ENCODE measurements at places on chromosomes 5 and 9.

DNA sequence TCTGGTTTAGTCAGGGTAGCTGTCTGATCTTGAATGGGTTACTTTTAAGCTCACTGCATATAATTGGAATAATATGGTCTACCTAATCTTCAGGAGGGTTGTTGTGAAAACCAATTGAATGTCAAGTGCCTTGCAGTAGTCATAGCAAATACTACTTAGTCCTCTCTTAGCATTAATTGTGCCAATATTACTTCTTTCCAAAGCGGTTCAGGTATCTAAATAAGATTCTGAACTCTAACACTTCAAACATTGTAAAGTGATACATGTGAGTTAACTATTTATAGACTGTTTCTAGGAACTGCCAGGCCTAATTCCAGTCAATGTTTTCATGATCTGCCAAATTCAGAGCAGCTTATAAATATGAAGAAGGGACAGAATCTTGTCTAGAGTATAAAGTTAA, 140.2 kb downstream of the SH3GL2 start:
- no peak for DNase-seq

GRCh38 chr5:95780597-95780996, 41.9 kb downstream of the GLRX start:
- DNase-seq, result no peak

GRCh38 chr5:39942606-39943005, 517.8 kb upstream of the DAB2 start:
- DNase-seq, result no peak

DNA sequence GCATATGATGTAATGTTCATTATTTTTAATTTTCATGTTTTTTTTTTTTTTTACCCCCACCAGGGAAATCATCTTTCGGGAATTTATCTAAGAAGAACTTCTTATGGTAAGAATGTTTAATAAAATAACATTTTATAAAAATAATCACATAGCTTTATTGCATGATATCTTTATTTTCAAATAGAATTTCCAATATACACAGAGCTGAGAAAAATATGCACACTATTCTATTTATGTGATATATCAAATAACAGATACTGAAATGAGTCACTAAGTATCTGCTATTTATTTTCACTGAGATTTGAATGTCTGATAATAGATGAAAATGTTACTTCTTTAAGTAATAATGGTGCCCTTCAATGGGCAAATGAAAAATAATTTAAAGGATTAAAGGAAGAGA, 1217.3 kb downstream of the MAT2B start:
- no peak for DNase-seq

DNA sequence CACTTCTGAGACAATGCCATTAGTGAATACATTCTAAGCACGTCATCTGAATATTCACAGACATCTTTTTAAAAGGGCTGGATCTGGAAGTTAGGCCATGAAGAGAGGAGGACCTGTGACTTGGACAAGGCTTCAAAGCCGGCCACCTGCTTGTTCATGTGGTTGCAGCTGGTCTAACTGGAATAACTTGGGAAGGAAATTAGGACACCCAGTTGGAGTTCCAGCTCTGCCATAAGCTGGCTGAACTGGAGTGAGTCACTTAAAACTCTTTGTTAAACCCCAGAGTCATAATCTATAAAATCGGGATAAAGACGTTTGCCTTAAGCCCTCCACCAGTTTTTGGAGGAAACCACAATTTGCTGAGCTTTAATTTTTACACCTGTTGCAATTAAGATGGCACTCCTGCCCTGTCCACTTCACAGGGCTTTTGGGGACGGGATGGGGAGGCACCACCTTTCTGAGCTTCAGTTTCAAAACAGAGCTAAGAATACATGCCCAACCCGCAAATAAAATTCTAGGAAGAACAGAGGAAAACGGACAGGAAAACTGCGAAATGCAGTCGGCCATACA, 536 bp upstream of the STX17 start:
- DNase-seq, result no peak

DNA sequence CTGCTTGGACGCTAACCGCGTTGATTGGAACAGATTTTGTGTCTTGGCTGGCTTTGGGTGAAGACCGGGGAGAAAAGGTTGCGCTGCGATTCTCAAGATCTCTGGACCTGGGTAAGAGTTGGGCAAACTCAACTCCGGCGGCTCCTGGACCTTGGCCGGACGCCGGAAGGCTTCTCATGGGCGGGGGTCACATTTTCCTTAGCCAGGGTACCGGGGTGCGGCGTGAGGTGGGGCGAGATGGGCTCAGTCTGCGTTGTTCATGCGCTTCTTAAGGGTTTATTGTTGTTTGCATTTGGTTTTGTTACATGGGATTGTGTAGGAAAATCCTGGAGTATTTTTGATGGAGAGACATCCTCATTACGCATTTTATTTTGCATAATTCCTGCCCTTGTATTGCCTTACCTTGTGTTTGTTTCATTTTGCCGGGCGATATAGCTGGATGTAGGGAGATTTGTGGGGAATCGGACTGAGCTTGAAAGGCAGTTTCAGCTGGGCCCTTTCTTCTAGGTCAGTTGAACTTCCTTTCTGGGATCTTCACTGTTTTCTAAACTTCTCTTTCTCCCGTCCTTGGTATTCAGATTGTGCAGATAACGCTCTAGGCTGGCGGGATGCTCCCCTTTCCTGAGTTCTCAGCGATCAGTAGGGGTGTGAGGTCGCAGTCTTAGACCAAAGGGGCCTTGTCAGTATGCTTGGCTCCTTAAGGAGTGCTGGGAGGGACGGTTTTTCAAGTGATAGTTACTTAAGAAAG, 524 bp downstream of the MEGF10 start:
- no peak for DNase-seq

DNA sequence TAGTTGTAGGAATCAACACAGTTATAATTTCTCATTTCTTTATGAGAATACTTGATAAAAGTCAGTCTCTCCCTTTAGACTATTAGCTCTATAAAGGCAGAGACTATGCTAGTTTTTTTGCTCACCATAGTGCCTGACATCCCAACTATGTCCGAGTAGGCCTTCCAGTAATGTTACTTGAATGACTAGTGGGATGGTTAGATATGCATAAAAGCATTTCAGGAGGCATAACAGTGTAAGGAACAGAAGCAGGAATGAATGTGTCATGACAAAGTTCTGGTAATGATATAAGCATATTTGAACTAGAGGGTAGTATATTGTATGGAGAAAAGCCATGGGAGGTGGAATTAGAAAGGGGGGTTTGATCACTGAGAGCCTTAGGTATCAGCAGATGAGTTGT, 77.4 kb upstream of the C5orf46 start:
- no peak for DNase-seq

DNA sequence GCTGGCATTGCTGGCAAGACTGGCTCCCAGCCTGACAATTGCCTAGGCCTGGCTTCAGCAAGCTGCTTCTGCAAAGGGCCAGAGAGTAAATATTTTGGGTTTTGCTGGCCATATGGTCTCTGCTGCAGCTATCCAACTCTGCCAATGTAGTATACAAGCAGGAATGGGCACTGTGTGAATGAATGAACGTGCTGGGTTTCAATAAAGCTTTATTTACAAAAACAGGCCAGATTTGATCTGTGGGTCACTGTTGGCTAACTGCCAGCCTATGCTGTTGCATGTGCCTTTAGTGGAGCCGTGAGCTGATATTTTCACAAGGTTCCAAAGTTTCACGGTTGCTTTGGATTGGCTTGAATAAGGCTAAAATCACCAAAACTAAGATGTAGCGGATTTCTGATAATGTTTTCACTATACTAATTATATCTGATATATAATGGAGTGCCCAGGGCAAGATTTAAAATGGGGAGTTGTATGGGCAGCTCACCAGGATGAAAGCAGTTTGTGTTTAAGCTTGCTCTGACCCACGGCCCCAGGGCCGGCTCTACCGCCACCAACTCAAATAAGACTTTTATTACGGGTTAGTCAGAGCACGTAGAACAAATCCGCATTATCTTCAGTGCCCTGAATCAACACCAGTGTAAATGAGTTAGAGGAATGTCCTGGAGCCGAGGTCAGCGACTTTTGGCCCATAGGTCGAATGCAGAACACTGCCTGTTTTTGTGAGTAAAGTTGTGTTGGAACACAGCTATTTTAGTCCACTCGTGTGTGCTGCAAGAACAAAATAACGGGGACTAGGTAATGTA, 98.6 kb upstream of the DAP start:
- no peak for DNase-seq

GRCh38 chr5:21152611-21153010, 1164.6 kb upstream of the CDH18 start:
- DNase-seq, result no peak

DNA sequence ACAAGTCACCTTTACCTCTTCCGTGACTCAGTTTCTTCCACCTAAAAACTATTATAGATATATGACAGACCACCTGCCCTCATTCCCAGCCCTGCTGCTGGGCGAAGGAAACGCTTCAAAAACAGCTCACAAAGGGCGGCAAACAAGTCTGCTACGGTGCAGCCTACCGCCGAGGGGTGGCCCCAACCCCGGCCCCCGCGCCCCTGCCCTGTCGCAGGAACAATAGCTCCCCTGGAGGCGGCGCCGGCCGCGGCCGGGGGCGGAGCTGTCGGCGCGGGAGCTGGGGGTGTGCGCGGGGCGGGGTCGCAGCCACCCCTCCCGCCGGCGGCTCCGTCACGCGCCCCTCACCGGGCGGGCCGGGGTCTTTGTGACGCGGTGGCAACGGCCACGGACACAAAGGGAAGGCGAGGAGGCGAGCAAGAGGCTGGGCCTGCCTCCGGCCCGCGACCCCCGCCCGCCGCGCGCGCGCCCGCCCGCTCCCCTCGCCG, at the start of gene TMEFF1:
TSS of gene TMEFF1 (plus strand) at position 362 of the 488 bp plus-strand sequence. CDS start 396 bp downstream, outside the sequence.
- peak; percentile 43 for DNase-seq

DNA sequence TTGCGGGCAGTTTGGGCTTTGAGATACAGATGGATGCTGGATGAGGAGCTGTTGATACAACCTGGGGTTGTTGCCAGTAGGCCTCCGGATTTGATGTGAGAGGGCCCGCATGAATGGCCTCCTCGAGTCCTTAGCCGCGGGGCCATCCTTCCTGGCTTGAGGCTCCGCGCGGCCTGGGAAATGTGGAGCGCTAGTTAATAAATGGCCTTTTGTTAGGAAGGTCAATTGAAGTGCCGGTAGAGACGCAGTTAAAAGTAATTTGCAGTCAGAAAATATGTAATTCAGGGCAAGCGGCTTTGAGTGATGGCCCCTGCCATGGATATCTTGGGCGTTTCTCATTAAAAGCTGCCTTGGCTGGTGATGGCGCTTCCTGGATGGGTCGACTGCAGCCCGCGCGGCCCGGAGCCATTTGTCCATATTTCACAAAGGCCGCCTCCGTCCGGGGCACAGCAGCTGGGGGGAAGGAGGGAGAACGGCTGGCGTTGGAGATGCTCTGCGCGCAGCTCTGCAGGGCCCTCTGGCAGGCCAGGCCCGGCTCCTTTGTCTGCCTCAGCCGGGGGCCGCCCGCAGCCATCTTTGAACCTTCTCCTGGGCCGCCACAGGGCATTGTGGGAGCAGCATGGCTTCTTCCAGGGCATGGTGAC, 11.2 kb downstream of the MVB12B start:
- DNase-seq, result peak; percentile 77

DNA sequence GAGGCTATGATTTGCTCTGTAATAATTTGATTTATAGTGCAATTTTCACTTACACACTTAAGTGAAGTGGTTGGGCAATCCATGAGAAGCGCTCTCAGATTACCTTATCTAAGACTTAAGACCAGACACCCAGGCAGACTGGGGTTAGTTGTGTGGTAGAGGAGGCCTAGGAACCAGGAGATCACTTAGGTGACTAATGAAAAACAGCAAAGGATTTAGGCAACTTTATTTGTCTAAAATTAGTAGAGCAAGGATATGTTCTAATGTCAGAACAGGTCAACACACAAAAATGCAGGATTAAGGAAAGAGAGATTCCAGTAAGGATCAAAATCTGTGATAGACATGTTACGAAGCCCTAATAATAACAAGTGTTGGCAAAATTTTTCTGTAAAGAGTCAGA, 913.8 kb downstream of the TLE1 start:
- no peak for DNase-seq

GRCh38 chr5:116452774-116453368, 121.8 kb downstream of the SEMA6A start:
- DNase-seq, result no peak

- DNase-seq, result no peak
Measured at GRCh38 chr9:70607329-70607728, 192.9 kb upstream of the KLF9 start.

Data from caudate nucleus (tissue), 63 donors.